PC-9 (cell line): ENCODE measurements at places on chromosomes 11 and 22. TPM values are rescaled to one million over a fixed set of nuclear protein-coding genes. Genes with fewer than 3 reads are reported as not detected.
A peak's percentile ranks its signal among the peaks of the same experiment; 100 is the strongest.

GRCh38 chr22:44045145-44045544 is 21.0 kb downstream of the PARVB start:
- DNase-seq: no peak
- H3K27ac ChIP-seq: no peak overlapping the region
- no peaks in the 10 kb centered on the region for H3K4me1 ChIP-seq
- no peaks in the 10 kb centered on the region for H3K36me3 ChIP-seq
- H3K27me3 ChIP-seq: no peaks in the 10 kb centered on the region

DNA sequence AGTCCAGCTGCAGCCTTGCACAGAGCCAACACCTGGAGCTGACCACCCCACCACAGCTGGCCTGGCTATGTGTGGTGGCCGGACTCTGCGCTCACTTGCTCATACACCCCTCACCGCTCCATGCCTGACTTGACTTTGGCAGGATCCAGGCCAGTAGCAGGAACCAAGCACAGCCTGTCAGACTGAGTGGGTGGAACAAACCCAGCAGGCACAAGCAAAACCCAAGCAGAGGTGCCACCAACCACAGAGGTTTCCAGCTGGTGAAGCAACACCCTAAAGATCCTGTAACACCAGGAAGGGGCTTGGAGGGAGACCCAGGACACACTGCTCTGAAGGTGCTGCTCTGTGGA is 44.9 kb upstream of the WNT11 start:
- H3K36me3 ChIP-seq: no peaks in the 10 kb centered on the region
- H3K27ac ChIP-seq: no peak overlapping the region
- H3K27me3 ChIP-seq: peaks cover 33% of the 10 kb centered on the region
- H3K4me3 ChIP-seq: no peak overlapping the region
- no peak for DNase-seq

- no peak overlapping the region for H3K27ac ChIP-seq
- H3K27me3 ChIP-seq: no peaks in the 10 kb centered on the region
- no peaks in the 10 kb centered on the region for H3K4me1 ChIP-seq
- DNase-seq: no peak
Measured at GRCh38 chr22:32572741-32573500, 98.3 kb downstream of the FBXO7 start.

The CSNK2A3 gene
- total RNA-seq: 1.6 TPM in 1 of 2 replicates, not detected in the other

DNA sequence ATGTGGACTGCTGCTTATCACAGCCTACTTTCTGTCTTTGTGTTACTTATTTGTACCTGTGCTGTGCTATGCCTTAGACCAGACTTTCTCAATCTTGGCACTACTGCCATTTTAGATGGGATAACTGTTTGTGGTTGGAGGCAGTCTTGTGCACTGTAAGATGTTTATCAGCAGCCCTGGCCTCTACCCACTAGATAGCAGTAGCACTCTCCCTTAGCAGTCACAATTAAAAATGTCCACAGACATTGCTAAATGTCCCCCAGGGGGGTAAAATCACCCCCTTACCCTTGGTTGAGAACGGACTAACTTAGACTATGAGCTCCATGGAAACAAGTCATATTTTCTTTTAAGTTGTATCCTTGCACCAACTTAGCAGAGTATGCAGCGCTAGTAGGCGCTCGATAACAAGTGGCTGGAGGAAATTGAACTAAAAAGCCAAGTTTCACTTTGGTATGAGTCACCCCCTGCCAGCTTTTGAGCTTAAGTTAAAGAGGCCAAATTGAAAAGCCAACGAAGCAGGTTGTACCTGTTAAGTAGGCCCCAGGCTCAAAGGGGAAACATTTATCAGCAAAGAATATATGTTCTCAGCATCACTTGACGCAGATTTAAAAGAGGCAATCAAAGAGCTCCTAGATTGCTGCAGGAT is 304.8 kb upstream of the SORL1-AS1 start:
- no peaks in the 10 kb centered on the region for H3K36me3 ChIP-seq
- H3K4me3 ChIP-seq: no peak overlapping the region
- DNase-seq: peak; percentile 51
- peaks cover 10% of the 10 kb centered on the region; the same call in 1 of the 2 replicates for H3K4me1 ChIP-seq
- H3K27ac ChIP-seq: no peak overlapping the region
- peaks cover 22% of the 10 kb centered on the region for H3K27me3 ChIP-seq

The SLC22A25 gene
- not detected in 2 replicates for total RNA-seq

The OR52I2 gene
- not detected in 2 replicates for total RNA-seq

- peaks cover 12% of the 10 kb centered on the region; the same call in 1 of the 2 replicates for H3K27me3 ChIP-seq
- no peak for DNase-seq
- H3K27ac ChIP-seq: no peak overlapping the region
- H3K36me3 ChIP-seq: no peaks in the 10 kb centered on the region
Measured at GRCh38 chr11:6415797-6416196, 3.1 kb downstream of the APBB1 start.

DNA sequence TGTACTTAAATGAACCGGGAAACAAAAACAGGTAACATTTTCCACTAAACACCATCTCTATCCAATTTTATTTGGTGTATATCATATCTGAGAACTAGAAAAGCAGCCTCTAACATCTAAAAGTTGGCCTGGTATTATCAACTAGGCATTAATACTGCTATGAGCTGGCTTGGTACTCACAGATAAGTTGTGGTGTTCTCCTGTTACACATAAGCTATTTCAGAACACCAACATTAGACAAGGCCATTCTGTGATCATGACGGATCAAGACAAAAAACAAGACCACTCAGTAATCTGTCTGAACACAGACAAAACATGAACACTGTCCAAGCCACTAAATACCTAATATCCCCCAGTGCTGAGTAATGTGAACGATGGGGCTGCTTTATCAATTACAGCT is 11.9 kb downstream of the RIC3 start:
- H3K27ac ChIP-seq: no peak overlapping the region
- H3K36me3 ChIP-seq: no peaks in the 10 kb centered on the region
- no peaks in the 10 kb centered on the region for H3K27me3 ChIP-seq
- H3K4me1 ChIP-seq: no peaks in the 10 kb centered on the region
- no peak overlapping the region for H3K4me3 ChIP-seq

GRCh38 chr11:26676641-26677040 is 45.2 kb downstream of the SLC5A12 start:
- no peaks in the 10 kb centered on the region for H3K27me3 ChIP-seq
- no peaks in the 10 kb centered on the region for H3K4me1 ChIP-seq
- H3K27ac ChIP-seq: no peak overlapping the region
- DNase-seq: no peak

DNA sequence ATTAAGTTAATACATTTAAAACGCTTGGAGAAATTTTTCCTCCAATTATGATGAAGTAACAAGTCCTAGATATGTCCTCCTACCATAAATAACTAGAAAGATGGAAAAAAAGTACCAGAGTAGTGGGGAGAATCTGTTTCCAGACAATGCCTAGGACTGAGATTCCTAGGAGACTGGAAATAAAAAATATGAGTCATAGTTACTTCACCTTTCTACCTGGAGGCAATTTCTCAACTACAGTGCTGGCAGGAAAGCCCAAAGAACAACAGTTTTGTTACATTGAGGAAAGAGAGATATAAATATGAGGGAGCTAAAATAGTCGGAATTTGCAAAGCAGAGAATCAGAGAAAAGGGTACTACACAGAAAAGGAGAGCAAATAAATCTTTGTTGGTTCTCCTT is 202.1 kb upstream of the ARHGAP42 start:
- no peaks in the 10 kb centered on the region for H3K36me3 ChIP-seq
- no peak overlapping the region for H3K4me3 ChIP-seq
- peaks cover 11% of the 10 kb centered on the region; the same call in 1 of the 2 replicates for H3K4me1 ChIP-seq
- H3K27me3 ChIP-seq: no peaks in the 10 kb centered on the region
- DNase-seq: peak; percentile 50

DNA sequence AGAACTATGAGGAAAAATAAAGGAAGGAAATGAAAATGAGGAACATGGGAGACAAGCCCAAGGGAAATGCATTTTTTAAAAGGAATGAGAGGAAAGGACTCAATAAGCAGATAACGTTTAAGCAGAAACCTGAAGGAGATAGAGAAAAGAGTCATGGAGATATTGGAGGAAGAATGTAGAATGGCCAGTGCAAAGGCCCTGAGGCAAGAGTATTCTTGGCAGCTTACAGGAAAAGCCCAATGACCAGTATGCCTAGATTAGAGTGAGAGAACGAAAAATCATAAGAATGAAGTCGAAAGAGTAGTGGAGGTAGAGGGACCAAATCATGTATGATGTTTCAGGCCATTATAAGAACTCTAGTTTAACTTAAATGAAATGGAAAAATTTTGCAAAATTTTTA is 220.3 kb downstream of the DLG2 start:
- no peak for DNase-seq
- no peak overlapping the region for H3K4me3 ChIP-seq
- no peaks in the 10 kb centered on the region for H3K27me3 ChIP-seq

GRCh38 chr11:64304316-64305072 is 830 bp upstream of the ESRRA start:
- peaks cover 27% of the 10 kb centered on the region for H3K4me1 ChIP-seq
- H3K4me3 ChIP-seq: peak overlapping the region; percentile 74
- H3K36me3 ChIP-seq: 0 out of 2 replicates have a peak, but pooled peaks cover 5% of the 10 kb centered on the region

The SLC5A1 gene
- total RNA-seq: not detected in 2 replicates

The LYVE1 gene
- not detected in 2 replicates for total RNA-seq

- peaks cover 98% of the 10 kb centered on the region for H3K27me3 ChIP-seq
- no peak overlapping the region for H3K27ac ChIP-seq
- DNase-seq: no peak
- no peaks in the 10 kb centered on the region for H3K36me3 ChIP-seq
- H3K4me1 ChIP-seq: no peaks in the 10 kb centered on the region
Measured at GRCh38 chr11:45765836-45766235, 39.1 kb upstream of the SLC35C1 start.

GRCh38 chr11:103744496-103745153 is 291.8 kb upstream of the DDI1 start:
- H3K4me1 ChIP-seq: no peaks in the 10 kb centered on the region
- no peak overlapping the region for H3K4me3 ChIP-seq
- no peak for DNase-seq
- no peaks in the 10 kb centered on the region for H3K36me3 ChIP-seq

The LMO1 gene
- not detected in 2 replicates for total RNA-seq

- H3K4me3 ChIP-seq: no peak overlapping the region
- DNase-seq: no peak
- H3K27ac ChIP-seq: no peak overlapping the region
- no peaks in the 10 kb centered on the region for H3K36me3 ChIP-seq
Measured at GRCh38 chr11:105492010-105492409, 117.9 kb upstream of the GRIA4 start.

The NAALAD2 gene
- total RNA-seq: not detected in 2 replicates

DNA sequence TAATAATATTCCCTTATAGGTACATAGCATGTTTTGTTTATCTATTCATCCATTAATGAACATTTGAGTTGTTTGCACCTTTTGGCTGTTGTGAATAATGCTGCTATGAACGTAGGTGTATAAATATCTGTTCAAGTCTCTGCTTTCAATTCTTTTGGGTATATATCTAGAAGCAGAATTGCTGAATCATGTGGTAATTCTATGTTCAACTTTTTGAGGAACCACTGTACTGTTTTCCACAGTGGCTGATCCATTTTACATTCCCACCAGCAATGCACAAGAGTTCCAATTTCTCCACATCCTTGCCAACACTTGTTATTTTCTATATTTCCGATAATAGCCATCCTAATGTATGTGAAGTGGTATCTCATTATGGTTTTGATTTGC is 51.2 kb upstream of the CWF19L2 start:
- H3K4me1 ChIP-seq: no peaks in the 10 kb centered on the region
- H3K27me3 ChIP-seq: no peaks in the 10 kb centered on the region
- no peak for DNase-seq
- H3K36me3 ChIP-seq: peaks cover 3% of the 10 kb centered on the region; the same call in 1 of the 2 replicates
- H3K4me3 ChIP-seq: no peak overlapping the region
- no peak overlapping the region for H3K27ac ChIP-seq

The GPHA2 gene
- 1.0 and 2.1 TPM in 2 replicates for total RNA-seq

DNA sequence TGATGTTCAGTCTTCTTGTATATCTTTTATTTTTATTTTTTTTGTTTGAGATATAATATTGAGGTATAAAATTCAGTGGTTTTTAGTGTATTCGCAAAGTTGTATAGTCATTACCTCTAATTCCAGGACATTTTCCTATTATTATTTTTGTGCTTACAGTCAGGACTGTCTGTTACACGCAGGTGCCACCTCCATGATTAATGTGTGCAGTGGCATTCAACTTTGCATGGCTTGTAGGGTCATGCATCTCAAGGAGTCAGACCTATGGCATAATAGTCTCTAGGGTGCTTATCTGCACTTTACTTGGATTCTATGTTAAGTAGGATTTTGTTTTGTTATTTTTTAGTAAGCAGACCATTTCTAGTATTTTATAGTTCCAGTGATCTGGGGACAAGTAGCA is 1.0 kb downstream of the CTR9 start:
- H3K27me3 ChIP-seq: no peaks in the 10 kb centered on the region
- no peaks in the 10 kb centered on the region; the same call in 1 of the 2 replicates for H3K36me3 ChIP-seq
- H3K27ac ChIP-seq: no peak overlapping the region
- H3K4me3 ChIP-seq: peak overlapping the region; percentile 81

The HDAC10 gene
- 80.5 and 101 TPM in 2 replicates for total RNA-seq

- H3K36me3 ChIP-seq: no peaks in the 10 kb centered on the region
- no peak for DNase-seq
- no peak overlapping the region for H3K27ac ChIP-seq
Measured at GRCh38 chr11:120079750-120080610, 57.9 kb downstream of the TRIM29 start.

The GPR83 gene
- not detected in 2 replicates for total RNA-seq

- peaks cover 72% of the 10 kb centered on the region for H3K4me1 ChIP-seq
- H3K27ac ChIP-seq: peak overlapping the region; percentile 99
- H3K36me3 ChIP-seq: no peaks in the 10 kb centered on the region; the same call in 1 of the 2 replicates
- H3K27me3 ChIP-seq: no peaks in the 10 kb centered on the region
- H3K4me3 ChIP-seq: no peak overlapping the region; the same call in 1 of the 2 replicates
Measured at GRCh38 chr11:12696911-12697581, 22.8 kb downstream of the TEAD1 start.

GRCh38 chr11:120122924-120123683 is 14.8 kb downstream of the TRIM29 start:
- no peaks in the 10 kb centered on the region for H3K27me3 ChIP-seq
- H3K4me3 ChIP-seq: peak overlapping the region; percentile 47; the same call in 1 of the 2 replicates
- H3K36me3 ChIP-seq: 0 out of 2 replicates have a peak, but pooled peaks cover 16% of the 10 kb centered on the region
- H3K4me1 ChIP-seq: peaks cover 61% of the 10 kb centered on the region

GRCh38 chr11:69122630-69123431 is 32.9 kb upstream of the SMIM38 start:
- peak overlapping the region; percentile 43; the same call in 1 of the 2 replicates for H3K4me3 ChIP-seq
- H3K36me3 ChIP-seq: no peaks in the 10 kb centered on the region
- H3K27me3 ChIP-seq: no peaks in the 10 kb centered on the region
- peak overlapping the region; percentile 96 for H3K27ac ChIP-seq

- H3K36me3 ChIP-seq: no peaks in the 10 kb centered on the region
- peak; percentile 49 for DNase-seq
- no peaks in the 10 kb centered on the region for H3K27me3 ChIP-seq
- peak overlapping the region; percentile 79 for H3K4me3 ChIP-seq
- H3K27ac ChIP-seq: peak overlapping the region; percentile 65
- H3K4me1 ChIP-seq: peaks cover 16% of the 10 kb centered on the region
Measured at GRCh38 chr11:66335531-66336233, 552 bp downstream of the RIN1 start.

DNA sequence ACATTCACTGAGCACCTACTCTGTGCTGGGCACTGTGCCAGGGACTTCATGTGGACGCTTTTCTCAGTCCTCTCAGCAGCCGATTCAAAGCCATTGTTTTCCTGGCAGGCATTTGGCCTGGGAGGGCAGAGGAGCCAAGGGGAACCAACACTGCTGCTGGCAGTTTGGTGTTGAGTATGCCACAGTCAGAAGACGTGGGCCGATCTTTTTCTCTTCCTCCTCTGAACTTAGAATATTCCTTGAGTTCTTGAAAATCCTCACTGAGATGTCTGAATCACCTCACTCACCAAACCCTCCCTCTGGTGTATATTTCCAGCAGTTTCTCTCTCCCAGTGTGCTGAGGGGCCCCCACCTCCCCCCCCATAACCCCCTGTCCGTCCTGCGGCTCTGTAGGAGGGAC is 114.5 kb upstream of the CRYBB3 start:
- H3K27ac ChIP-seq: no peak overlapping the region
- no peaks in the 10 kb centered on the region for H3K4me1 ChIP-seq
- no peak for DNase-seq
- no peak overlapping the region for H3K4me3 ChIP-seq
- H3K27me3 ChIP-seq: no peaks in the 10 kb centered on the region

The ARHGAP42 gene
- total RNA-seq: 12.8 and 16.1 TPM in 2 replicates

The TTC36 gene
- 0.41 and 1.4 TPM in 2 replicates for total RNA-seq
